ENCODE measurements at places on chromosomes 1 and 21.

- DNase-seq: no peak
Measured at GRCh38 chr1:71836904-71837303, 445.4 kb downstream of the NEGR1 start.

GRCh38 chr1:18119289-18119688, 11.7 kb downstream of the IGSF21 start:
- DNase-seq: no peak

- DNase-seq: no peak
Measured at GRCh38 chr1:224343679-224344078, 13.0 kb upstream of the CNIH4 start.

GRCh38 chr1:212749821-212750535, 41.6 kb downstream of the NSL1 start:
- no peak for DNase-seq

Data from T-helper 22 cell (primary cell).